ENCODE measurements at places on chromosomes 3 and 15.

- no peak for DNase-seq
Measured at GRCh38 chr15:28024889-28025250, 74.2 kb downstream of the OCA2 start.

GRCh38 chr3:65545429-65545828 lies 493.3 kb downstream of the MAGI1 start:
- DNase-seq, result peak; percentile 51

GRCh38 chr15:63041402-63041973 lies 1.1 kb upstream of the TPM1 start:
- no peak for DNase-seq

GRCh38 chr3:56361731-56362130 lies 106.5 kb downstream of the ERC2 start:
- no peak for DNase-seq

DNA sequence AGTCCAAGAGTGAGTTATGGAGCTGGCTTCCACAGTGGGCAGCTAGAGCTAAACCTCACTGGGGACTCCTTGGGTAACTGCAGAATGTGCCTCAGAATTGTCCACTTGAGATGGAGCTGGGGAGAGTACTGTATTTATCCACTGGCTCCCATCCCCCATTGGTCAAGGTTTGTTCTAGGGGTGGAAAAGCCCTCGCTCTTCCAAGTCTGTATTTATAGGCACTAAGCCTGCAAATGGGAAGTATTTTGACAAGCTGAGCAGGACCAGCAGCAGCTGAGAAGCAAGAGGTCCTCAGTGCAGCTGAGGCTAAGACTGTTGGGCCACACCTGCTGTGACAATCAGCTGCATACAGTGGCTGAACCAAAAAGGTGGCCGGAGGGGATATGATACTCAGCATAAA lies 5.8 kb downstream of the USP13 start:
- DNase-seq, result no peak

DNA sequence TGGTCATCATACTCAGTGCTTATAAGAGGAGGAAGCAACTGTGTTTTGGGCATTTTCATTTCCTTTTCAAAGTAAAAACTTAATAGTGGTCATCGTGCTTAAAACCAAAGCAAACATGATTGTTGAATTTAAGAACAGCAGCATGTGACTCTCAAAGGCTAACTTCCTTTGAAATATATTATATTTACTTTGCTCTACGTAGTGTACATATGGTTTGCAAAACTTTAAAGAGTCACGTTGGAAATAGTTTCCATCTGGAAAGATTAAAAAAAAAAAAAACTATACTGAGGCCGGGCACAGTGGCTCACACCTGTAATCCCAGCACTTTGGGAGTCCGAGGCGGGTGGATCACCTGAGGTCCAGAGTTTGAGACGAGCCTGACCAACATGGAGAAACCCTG lies 367.9 kb upstream of the BCHE start:
- no peak for DNase-seq

DNA sequence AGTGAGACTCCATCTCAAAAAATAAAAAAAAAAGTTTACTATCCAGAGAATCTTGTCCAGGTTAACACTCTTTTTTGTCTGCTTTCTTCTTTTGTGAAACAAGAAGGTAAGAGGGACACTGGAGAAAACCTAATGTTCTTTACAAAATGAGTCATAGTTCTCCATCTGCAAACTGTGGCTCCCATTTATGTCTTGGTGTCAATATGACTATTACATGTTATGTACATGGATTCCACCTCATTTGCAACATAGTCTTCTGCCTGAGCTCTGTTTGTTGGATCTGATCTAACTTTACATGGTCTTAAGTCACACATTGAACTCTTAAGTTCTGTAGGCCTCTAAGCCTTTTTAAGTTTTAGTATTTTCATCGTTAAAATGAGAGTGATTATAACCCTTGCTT lies 421.2 kb upstream of the TPRG1 start:
- DNase-seq, result no peak

GRCh38 chr15:66724732-66725463 lies 22.9 kb downstream of the SMAD6 start:
- DNase-seq, result no peak

DNA sequence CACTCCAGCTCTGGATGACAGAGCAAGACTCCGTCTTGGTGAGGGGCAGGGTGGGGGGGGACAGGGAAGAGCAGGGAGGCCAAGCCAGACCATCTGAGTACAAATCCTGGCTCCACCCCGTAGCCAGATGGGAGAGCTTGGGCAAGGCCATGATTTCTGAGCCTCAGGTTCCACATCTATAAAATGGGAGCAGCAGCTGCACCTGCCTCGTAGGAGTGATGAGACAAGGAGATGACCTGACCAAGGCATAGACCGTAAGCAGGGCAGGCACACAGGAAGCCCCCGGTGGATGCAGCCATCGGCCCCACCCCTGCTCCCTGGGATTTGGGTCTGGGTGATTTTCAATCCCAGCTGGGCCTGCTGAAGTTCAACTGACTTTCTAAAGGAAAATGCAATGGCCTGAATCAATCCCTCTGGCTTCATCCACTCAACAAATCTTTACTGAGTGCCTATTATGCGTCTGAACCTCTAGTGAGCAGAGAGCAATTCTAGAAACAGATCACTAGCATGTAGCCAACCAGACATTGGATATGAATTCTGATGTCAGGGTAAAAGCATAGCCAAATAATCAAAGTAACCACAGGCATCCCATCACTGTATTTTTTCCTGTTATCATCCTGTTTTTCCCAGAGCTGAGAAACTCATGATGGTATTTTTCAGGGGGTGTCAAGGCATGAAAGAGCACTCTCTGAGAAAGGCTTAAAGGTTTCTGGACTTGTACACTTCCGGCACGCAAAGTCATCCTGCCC lies 141.2 kb downstream of the NUP210 start:
- no peak for DNase-seq

GRCh38 chr3:152350139-152350538 lies 81.4 kb downstream of the MBNL1 start:
- DNase-seq, result no peak

- DNase-seq, result no peak
Measured at GRCh38 chr3:172750069-172750367, 508 bp upstream of the ECT2 start.

DNA sequence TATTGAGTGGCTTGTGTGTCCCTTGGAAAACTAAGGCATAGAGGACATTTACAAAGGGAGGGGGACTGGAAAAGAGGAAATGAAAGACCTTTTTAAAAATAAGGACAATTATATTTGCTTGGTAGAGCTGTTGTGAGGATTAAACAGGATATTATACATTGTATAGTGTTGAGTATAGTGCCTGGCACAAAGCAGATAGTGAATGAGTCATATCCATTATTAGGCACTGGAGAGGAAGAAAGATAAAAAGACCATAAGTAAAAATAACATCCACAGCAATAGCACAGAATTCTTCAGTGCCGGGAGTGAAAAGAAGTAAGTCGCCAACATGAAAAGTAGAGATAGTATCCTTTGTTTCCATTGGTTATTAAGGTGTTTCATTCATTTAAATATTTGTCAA lies 623.3 kb downstream of the PDCD6IP start:
- DNase-seq, result no peak

GRCh38 chr3:72568083-72568482 lies 280.2 kb downstream of the SHQ1 start:
- DNase-seq, result no peak

DNA sequence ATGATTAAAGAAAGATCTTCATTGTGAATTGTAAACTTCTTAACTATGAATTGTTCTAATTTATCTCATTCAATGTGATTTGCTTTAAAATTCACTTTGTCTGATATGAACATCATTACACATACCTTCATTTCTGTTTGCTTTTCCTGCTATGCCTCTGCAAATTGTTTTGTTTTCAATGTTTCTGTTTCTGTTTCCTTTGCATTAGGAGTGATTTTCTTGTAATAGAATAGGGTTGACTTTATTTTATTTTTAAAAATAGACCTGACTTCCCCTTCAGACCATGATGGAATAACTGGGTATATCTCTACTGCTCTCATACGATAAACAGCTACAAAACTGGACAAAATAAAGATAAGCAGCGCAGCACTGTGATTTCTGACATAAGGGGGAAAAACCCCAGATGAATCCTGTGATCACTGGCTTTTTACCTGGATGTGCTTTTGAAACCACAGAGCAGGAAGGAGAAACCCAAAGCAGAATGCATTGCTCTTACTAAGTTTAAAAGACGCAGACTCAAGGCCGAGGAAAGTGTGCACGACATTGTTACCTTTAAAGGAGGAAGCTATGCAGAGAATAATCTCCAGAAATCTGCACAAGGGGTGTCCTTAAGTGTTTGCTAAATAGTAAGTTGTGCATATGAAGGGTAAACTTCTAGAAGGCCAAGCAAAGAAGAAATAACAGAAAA lies 420.2 kb downstream of the TBC1D5 start:
- DNase-seq, result no peak

- DNase-seq, result peak; percentile 68
Measured at GRCh38 chr15:52018693-52019393, at the start of gene MAPK6. MAPK6 (plus strand) TSS chr15:52019219; CDS start chr15:52046461, 27,242 bp downstream.

DNA sequence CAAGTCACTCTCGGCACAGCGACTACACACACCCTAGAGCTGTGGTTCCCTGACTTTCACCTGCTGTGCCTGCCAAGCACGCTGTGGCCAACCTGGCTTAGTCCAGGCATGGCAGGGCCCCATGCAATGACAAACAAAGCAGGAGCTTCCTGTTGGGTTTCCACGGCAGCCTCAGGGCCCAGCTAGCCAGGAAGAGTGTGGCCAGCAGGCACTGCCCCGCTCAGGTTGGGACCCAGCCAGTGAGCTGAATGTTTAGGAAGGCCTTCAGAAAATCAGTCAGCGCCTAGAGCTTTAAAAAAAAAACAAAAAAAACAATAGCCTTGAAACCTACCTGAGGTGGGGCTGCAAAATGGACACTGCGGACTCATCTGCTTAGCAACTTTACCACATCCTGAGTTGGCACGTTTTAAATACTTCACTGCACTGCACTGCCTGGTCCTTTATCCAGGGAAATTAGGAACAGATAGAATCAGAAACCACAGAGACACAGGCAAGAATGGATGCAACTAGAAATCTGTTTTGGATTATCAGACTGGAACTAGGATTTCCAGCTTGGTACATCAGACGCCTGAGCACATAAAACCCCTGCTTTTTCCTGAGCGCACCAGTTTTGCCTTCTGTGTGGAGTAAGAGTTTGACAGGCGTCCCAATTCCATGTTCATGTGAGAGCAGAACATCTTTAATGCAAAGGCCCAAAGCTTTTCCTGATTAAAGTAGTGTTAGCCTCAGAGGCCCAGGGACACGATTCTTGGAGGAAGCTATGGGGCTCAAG lies 36.2 kb upstream of the LDHAL6B start:
- DNase-seq, result peak; percentile 78

DNA sequence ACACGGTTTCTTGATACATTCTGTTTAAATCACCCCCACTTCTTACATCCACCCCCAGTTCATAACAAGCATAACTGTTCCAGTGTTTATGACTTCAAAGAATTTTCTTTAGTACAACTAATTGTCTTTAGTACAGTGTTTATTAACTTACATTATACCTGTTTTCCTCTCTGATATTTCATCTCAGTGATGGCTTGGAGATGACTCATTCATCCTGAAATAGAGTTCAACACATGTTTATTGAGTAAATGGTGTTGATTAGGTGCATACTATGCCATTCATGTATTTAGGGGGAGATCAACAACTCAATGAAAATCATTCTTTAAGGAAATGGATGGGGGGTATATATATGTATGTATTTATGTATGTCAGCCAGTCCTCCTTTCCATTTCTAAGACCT lies 21.7 kb upstream of the UTS2B start:
- DNase-seq, result no peak

- no peak for DNase-seq
Measured at GRCh38 chr3:157128771-157129681, 30.9 kb downstream of the CCNL1 start.

DNA sequence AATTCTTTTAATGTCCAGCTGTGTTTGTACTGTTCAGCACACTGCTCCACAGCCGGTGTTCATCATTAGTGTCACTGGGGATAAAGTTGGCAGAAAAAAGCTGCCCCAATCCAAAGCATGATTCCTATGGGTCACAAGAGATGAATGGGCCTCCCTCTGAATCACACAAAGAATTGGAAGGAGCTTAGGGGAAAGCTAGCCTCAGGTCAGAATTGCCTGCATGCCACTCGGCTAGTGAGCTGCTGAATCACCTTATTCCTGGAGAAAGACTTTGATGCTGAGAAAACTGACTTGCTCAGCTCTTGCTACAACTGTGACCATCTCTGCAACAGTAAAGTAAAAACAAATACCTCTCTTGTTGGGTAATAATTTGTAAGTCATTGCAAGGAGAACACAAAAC lies 3.5 kb downstream of the CCK start:
- DNase-seq, result peak; percentile 86

GRCh38 chr3:146865175-146865755 lies 260.1 kb upstream of the PLSCR5 start:
- no peak for DNase-seq

DNA sequence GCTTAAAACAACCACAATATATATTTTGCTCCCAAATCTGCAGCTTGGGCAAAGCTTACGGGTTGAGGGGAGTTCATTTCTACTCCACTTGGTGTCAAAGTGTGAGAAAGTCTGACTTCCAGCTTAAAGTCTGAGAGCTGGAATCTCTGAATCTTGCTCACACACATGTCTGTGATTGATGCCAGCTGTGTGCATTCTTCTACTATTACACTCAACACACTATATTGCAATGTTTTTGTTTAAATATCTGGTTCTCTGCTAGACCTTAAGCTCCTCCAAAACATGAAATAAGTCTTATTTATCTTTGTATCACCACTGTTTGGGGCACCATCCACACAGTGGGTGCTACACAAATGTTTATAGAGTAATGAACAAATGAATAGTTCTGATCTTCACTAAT lies 36.7 kb upstream of the SECISBP2L start:
- peak; percentile 46 for DNase-seq

DNA sequence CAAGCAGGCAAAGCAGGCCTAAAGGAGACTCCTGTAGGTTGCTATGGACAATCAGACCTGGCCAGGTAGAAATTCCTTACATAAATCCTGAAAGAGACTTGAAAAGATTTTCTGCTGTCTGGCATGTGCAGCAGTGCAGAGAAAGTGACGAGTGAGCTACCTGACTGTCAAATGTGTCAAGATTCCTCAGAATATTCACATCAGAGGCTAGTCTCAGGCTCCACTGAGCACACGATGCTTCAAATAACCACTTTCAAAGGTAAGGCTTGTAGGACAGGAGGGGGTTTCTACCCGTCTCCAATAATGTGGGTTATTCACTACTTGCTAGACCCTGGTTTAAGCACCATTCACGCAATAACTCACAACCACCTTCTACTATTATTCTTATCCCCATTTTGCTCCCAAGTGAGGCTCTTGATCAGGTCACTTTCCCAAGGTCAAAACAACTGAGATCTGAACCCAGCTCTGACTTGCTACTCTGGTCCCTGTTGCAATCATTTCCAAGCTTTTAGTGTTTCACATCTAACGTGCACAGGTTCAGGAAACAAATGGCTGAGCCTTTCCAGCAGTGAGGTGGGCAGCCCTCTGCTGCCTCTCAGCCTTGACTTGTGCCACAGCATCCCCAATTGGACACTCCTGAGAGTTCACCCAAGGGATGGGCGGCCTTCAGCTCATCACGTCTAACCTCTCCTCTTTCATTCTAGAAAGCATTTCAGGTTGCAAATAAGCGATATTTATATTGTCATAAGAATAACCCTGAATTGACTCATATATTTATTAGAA lies 329.9 kb upstream of the WNT5A start:
- DNase-seq, result no peak

Data from HS-5 (cell line).